ENCODE measurements at places on chromosomes 1 and 21.
A peak's percentile ranks its signal among the peaks of the same experiment; 100 is the strongest.

DNA sequence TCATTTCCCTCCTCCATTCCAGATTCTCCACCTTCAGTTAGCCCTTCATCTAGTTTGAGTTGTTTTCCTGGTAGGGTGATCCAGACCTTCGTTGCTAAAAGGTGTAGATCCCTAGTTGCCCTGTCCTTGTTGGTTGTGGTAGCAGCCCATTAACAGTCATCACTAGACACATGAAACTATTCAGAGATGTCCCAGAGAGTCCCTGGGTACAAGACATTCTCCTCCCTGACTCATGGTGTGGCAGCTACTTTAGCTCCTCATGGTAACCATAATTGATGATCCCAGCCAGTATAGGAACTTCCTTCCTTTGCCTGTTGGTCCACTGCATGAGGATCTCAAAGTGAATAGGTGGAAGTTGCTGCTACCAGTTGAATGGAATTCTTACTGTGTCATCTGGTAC, 6.0 kb upstream of the SH2D2A start:
- DNase-seq, result no peak

GRCh38 chr1:65207317-65207716, 59.3 kb downstream of the AK4 start:
- DNase-seq, result no peak

DNA sequence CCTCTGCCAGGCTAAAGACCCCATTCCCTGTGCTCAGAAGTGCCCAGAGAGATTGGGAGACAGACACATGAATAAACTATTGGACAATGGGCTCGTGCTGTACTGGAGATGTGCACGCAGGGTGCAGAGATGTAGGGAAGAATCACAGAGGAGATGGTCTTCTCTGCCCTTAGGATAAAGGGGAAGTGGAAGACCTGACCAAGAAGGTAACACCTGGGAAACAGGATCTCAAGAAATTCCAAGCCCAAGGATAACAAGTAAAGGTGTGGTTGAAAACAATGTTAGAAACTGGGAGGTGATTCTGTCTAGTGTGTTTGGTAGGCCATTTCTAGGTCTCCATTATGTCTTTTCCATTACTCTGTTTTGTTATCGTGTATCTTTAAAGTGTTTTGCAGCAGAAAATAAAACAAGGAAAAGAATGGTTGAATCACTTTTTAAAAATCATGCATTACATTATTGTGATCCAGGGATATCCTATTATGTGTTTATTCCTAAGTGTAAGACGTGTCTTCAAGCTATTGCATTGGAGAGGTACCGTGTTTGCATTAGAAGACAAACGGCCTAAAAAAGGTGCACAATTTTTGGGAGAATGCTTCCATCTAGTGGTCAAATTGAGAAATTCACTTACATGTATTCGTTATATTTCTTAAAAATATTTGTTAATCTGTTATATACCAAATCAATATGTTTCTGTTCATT, 40.8 kb upstream of the KCTD3 start:
- DNase-seq, result peak; percentile 56

GRCh38 chr1:212686069-212686468, 13.6 kb downstream of the BATF3 start:
- DNase-seq, result no peak

- peak; percentile 90 for DNase-seq
These were observed 28.3 kb upstream of the RAB3GAP2 start for GRCh38 chr1:220300442-220301121.

DNA sequence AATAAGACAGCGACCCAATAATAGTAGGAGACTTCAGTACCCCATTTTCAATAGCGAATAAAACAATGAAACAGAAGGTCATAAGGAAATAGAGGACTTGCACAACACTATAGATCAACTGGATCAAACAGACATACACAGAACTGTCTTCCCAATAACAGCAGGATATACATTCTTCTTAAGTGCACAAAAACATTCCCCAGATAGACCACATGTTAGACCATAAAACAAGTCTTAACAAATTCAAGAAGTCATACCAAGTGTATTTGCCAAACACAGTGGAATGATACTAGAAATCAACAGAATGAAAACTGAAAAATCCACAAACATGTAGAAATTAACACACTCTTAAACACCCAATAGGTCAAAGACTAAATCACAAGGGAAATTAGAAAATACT, 78.0 kb downstream of the LBR start:
- DNase-seq, result no peak

DNA sequence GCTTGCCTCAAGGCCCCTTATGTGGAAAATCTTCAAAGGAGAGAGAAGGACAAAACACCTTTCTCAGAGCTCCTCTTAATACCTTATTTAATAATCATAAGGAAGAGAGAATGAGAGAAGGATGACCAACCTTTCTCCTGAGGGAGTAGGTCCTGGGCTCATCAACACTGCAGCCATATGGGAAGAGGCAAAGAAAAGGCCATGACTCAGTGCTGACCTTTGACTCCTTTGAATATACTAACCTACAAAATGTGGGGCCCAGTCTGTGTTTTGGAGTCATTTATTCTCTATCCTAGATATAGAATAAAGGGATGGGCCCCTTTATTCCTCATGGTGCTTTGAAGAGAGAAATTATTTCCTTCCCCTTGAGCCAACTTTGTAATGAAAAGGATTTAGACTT, 38.3 kb downstream of the CAMSAP2 start:
- DNase-seq, result no peak

- no peak for DNase-seq
These were observed 72.3 kb downstream of the RUSC1 start for GRCh38 chr1:155392898-155393411.

DNA sequence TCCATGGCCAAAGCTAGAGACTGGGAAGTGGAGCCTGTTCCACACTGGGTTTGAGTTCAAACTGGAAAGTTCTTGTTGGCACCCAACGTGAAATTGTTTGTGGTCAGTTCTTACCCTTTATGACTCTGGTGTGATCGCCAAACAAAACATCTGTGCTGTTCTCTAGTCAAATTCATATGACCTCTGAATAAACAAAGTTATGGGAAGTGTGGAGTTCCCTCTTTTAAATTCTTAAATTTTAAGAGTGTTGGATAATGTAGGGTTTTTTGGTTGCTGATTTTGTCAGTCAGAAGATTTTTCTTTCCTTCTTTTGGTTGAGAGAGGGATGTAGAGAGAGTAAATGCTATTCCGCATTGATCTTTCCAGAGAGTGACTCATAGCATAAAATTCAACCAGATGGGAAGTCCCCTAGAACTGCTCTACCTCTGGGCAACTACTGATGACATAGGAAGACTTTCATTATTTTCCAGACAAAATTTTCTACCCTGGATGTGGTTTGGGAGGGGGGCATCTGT, 36.4 kb downstream of the CHML start:
- DNase-seq, result peak; percentile 24

DNA sequence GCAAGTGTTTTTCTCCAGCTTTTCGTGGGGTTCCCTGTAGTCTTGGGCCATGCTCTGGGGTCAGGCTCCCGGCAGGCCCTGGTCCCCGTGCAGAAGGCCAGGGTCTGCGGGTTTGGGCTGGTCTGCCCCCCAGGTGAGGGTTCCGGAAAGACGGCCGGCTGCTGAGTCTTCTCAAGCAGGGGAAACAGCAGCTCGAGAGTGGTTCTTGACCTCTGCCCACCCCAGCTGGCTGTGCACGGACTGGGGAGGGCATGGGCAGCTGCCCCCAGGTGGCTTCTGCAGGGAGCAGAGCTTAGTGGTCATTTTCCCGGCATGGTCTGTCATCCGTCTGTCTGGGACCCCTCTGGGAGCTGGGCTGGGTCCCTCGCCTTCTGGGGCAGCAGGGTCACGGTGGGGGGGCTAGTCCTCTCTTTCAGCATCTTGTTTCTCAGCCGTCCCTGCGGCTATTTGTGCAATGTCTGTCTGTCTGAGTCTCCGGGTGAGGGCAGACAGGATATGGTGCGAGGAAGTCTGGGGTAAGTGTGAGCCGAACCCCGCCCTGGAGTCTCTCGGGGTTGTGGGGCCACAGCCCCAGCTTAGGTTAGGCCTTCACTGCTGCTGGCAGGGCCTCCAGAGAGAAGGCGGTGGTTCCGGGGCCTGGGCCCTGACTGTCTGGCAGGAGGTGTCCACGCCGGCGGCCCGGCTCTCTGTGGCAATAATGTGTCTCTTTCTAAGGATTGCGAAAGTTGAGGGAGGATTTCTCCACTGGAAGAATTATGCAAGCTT, 6.1 kb downstream of the SKI start:
- DNase-seq, result peak; percentile 91

DNA sequence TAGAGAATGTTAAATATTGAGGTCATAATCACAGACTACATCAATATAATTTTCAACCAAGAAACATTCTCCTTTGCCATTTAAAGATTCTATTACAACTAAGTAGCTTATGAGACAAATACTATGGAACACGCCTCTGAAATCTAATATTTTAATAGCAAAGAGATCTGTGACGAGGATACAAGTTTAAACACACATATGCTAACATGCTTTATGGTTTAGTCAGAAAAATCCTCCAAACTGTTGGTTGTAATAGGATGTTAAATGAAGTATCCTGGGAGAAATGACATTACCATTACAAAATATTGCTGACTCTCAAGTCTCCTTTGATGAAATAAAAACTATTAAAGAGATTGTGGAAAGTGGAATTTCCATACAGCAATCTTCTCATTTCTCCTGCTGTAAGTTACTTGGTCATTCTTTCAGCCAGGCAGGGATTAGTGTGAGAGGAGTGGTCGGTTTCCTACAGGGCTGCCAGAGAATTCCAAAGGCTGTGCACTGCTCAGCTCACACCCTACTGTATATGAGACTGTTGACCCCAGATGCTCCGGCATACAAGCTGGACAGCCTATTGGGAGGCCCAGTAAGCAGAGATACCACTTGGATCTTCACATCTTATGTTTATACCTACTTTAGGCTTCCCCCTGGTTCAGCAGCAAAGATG, 26.6 kb downstream of the SCYL3 start:
- peak; percentile 36 for DNase-seq

DNA sequence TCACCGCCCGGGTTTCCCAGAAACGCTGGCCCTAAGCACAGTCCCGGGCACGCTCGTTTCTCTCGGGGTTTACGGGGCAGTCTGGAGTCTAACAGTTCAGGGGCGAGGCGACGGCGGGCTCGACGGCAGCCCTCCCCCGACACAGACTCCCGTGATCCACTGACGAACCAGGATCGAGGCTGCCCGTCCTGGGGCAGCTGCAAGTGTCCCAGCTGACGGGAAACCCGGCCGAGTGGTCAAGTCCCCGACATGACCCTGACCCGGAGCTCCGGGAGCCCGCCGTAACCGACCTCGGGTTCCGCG, 494 bp downstream of the UBE2J2 start:
- DNase-seq, result no peak

DNA sequence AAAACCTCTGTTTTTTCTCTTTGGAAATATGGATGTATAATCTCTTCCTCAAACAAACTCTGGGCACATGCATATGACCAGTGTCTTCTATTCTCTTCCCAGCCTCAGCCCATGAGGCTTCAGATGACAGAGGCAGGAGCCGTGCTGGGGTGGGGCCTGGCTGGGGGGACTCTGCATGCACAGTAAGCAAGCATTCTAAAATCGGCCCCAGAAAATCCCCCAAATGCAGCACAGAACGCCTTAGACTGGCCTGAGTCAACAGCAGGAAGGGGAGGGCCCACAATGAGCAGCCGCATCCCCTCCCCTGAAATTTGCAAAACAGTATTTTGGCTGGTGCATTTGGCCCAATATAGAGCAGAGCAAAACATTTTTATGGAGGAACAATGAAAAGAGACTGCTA, 47.8 kb downstream of the ITPKB start:
- DNase-seq, result no peak

- DNase-seq, result no peak
These were observed 71.1 kb upstream of the AKT3 start for GRCh38 chr1:243921111-243921510.

- no peak for DNase-seq
These were observed 4.1 kb upstream of the ACTA1 start for GRCh38 chr1:229438021-229438420.

GRCh38 chr1:229625915-229626831, at the start of the genes TAF5L and URB2:
TSS of gene TAF5L (minus strand) at chr1:229626122. CDS start at chr1:229614482, 11,640 bp downstream.
TSS of gene URB2 (plus strand) at chr1:229626247. CDS start at chr1:229627634, 1,387 bp downstream.
- DNase-seq, result peak; percentile 90

GRCh38 chr1:17192394-17193221, 12.3 kb upstream of the PADI1 start:
- peak; percentile 33 for DNase-seq

DNA sequence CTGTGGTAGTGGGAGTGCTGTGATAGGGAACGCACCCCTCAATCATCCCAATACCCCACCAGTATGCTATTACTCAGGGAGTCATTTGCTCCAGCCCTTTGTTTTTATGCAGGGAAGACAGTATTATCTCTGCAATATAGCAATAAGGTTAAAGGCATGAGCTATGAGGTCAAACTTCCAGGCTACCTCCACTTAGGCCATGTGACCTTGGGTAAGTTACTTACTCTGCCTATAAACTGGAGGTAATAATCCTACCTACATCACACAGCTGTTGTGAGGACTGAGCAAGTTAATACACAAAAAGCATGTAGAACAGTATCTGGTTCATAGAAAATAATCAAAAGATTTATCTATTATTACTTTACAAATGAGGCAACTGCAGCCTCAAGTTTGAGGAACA, 30.1 kb downstream of the MEF2D start:
- no peak for DNase-seq

GRCh38 chr1:234893725-234894630, 234.7 kb downstream of the TOMM20 start:
- peak; percentile 70 for DNase-seq

GRCh38 chr1:31153423-31153822, 86.3 kb downstream of the NKAIN1 start:
- DNase-seq, result no peak

- no peak for DNase-seq
These were observed 1.3 kb downstream of the SLAMF1 start for GRCh38 chr1:160645386-160646130.

DNA sequence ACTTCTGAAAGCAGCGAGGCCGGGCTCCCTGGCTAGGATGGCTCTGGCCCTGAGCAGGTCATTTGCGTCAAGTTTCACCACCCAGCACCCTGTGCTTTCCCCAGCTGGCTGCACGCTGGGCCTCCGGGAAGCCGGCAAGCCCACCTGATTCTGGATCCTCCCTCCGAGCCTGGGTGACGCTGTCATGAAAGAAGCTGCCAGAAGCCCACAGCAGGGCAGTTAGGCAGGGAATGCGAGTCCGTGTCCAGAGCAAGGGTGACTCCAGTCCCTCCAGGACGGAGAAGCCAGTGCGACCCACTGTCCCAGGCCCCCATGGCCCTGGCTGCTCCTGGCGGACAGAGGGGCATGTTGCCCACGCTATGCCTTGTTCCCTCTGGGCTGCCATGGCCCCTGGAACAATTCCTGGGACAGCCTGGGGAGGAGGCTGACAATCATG, 44.4 kb upstream of the PCBP3 start:
- no peak for DNase-seq
